Mesothelial cell of epicardium (in vitro differentiated cells): ENCODE measurements at places on chromosomes 1 and 21. TPM values are rescaled to one million over a fixed set of nuclear protein-coding genes. Genes with fewer than 3 reads are reported as not detected.

DNA sequence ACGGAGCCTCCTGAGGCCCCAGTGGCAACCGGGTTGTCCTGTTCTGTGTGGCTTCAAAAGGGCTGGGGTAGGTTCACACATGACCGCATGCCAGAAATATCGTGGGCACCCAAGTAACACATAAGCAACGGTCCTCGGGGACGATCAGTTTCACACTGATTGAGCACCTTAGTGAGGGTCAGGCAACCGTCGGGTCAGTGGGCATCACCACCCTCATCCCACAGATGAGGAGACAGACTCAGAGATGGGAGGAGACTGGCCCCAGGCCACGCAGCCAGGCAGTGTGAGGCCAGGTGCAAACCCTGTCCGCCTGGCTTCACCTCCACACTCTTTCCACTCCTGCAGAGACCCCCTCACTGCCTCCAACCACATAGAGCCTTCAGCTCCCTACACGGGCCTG is 309.8 kb downstream of the MATN1 start:
- H3K36me3 ChIP-seq: no peaks in the 10 kb centered on the region
- peaks cover 26% of the 10 kb centered on the region for H3K4me1 ChIP-seq
- H3K27me3 ChIP-seq: peaks cover 14% of the 10 kb centered on the region
- H3K4me3 ChIP-seq: no peak overlapping the region

DNA sequence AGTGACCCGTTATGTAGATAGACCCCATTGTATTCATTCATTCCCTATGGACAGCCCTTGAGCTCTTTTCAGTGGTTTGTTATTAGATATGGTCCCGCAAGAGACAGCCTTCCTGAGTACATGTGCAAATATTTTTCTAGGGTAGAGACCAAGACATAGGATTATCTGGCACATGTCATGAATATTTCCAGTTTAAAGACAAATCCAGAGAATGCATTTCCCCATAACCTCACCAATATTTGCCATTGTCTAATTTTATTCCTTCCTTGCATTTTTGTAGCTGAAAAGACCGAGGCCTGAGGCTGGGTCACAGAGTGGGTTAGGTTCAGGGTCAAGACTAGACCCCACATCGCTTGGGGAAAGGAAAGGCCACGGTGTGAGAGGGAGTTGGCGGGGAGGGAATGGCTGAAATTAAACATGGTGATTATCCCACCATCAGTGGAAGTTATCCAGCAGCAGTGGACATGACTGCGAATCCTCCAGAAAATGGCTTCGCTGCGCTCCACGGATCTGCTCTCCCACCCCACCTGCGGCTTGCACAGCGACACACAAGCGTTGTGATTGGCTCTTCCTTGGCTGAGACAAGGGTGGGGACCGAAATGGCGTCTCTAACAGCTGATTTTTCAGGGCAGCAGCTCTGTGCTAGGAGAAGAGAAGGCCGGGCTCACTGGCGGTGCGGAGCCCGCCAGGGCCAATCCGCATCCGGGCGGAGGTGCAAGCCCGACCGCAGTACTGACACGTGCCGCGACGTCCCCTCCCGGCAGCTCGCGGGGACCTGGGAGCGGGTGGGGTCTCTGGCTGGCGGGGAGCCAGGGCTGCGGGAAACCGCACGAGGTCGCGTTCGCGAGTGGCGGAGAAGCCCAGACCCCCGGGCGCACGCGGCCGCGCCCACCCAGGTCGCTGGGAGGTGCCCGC is 16.1 kb upstream of the STMN1 start:
- peak overlapping the region; percentile 62 for H3K27ac ChIP-seq
- DNase-seq: peak; percentile 62
- H3K4me1 ChIP-seq: peaks cover 26% of the 10 kb centered on the region
- peaks cover 2% of the 10 kb centered on the region for H3K27me3 ChIP-seq

GRCh38 chr1:78333502-78333901 is 157.3 kb upstream of the PTGFR start:
- DNase-seq: no peak
- peaks cover 41% of the 10 kb centered on the region for H3K27me3 ChIP-seq
- H3K27ac ChIP-seq: no peak overlapping the region
- no peaks in the 10 kb centered on the region for H3K36me3 ChIP-seq

DNA sequence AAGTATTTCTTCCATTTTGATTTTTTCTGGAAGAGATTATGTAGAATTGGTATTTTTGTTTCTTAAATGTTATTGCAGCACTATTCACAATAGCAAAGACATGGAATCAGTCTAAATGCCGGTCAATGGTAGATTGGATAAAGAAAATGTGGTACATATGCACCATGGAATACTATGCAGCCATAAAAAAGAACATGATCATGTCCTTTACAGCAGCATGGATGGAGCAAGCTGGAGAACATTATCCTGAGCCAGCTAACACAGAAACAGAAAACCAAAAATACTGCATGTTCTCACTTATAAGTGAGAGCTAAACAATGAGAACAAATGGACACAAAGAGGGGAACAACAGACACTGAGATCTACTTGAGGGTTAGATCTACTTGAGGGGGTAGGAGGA is 5.4 kb downstream of the FGGY start:
- H3K27ac ChIP-seq: no peak overlapping the region
- no peaks in the 10 kb centered on the region for H3K27me3 ChIP-seq
- H3K36me3 ChIP-seq: peaks cover 40% of the 10 kb centered on the region
- H3K4me1 ChIP-seq: peaks cover 20% of the 10 kb centered on the region
- H3K4me3 ChIP-seq: no peak overlapping the region
- no peak for DNase-seq

GRCh38 chr21:36902331-36902730 is 64.1 kb downstream of the HLCS start:
- H3K36me3 ChIP-seq: no peaks in the 10 kb centered on the region
- H3K27me3 ChIP-seq: no peaks in the 10 kb centered on the region
- no peak for DNase-seq

DNA sequence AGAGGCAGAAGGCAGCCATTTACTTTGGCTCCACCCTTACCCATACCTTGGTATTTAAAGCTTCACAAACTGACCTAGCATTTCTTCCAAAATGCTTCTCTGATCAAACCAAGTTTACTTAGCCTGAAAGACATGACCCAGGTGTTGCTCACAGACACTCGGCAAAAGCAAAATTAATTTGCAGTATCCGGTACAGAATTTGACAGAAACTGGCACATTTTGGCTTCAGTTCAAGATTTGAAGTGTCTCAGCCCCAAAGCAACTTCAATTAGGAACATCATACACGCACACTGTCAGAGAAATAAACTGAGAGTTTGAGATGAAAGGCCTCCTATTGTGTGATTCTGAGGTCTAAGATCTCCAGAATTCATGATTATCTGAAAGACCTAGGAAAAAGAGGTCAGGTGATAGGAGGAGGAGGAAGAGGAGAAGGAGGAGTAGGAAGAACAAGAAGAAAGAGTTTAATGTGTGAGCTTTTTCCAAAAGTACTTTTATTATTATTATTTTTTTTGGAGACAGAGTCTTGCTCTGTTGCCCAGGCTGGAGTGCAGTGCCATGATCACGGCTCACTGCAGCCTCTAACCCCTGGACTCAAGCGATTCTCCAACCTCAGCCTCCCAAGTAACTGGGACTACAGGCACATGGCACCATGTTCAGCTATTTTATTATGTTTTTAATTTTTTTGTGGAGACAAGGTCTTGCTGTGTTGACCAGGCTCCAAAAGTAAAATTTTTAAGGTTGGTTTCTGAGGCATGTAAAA is 143.6 kb downstream of the SLC45A1 start:
- peak overlapping the region; percentile 71 for H3K27ac ChIP-seq
- H3K27me3 ChIP-seq: no peaks in the 10 kb centered on the region

DNA sequence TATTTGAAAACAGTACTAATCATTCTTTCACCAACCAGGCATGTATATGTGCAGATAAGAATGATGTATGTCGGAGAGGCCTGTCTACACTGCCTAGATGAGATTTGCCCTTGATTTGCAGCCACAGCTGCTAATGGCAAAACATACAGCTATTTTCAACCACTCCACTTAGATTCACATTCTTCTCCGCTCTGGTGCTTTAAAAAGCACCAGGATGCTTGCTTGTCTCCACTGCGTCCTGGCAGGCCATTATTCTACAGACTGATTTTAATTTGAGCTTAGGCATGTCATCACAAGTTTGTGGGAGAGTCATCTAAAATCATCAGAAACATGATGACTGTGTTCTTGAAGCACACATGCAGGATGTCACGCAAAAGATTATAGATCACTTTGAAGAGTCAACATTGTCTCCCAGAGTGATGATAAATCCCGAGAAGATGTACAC is 119.0 kb upstream of the NRIP1 start:
- no peak for DNase-seq
- no peaks in the 10 kb centered on the region for H3K36me3 ChIP-seq
- peaks cover 14% of the 10 kb centered on the region for H3K4me1 ChIP-seq
- no peak overlapping the region for H3K4me3 ChIP-seq

DNA sequence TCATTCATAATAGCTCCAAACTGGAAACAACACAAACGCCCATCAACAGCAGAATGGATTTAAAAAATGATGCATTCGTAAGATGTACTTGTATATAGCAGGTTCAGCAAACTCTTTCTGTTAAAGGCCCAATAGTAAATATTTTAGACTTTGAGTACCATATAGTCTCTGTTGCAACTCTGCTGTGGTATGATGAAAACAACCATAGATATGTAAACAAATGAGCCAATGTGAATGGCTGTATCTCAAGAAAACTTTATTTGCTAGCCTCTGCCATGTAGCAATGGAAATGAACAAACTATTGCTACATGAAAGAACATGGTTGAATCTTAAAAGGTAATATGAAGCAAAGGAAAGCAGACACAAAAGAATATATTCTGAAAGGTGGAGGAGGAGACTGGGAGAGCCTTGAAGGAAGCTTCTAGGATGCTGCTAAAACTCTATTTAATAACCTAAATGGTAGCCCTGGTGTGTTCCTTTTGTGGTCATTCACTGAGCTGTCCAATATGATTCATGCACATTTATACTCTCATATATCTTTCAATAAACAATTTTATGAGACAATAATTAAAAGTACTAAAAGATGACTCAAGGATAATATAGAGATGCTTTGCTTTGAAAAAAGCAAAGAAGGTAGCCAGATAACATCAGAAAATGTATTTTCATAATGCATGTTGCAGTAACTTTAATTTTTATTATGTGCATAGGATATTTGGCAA is 29.1 kb upstream of the FMO3 start:
- no peaks in the 10 kb centered on the region for H3K36me3 ChIP-seq
- no peaks in the 10 kb centered on the region for H3K4me1 ChIP-seq
- H3K4me3 ChIP-seq: no peak overlapping the region
- H3K27me3 ChIP-seq: peaks cover 40% of the 10 kb centered on the region
- DNase-seq: no peak
- H3K27ac ChIP-seq: no peak overlapping the region

DNA sequence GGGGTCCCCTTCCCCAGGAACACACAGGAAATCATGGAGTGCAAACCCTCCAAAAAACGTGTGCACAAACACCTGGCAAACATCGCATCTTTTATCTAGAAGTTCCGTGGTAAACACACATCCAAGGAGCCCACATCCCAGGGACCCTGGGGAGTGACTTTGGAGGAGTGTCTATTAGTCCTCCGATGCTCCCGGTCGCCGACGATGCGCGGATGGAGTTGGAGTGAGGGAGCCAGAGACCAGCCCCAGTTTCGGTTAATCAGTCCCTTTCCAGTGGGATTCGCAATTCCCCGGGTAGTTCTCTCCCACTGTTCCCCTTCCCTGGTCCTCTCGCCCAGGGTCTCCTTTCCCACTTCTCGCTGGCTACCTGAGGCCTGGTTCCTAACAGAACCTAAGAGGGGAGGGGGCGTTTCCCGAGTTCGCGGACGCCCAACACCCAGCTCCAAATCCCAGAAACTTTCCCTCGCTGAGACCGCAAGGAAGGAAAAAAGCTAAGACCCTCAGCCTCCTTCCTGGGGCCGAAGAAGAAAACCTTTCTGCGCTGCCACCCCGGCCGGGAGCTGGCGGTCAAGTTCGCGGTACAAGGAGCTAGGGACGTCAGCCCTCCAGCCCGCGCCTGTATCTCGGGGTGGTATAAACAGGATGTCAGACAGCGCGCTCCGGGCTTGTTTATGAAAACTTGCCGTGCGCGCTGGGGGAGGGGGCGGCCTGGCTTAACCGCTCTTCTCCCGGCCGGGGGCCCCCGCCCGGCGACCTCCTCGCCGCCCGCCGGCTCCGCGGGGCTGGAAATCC is 787 bp downstream of the JAK1 start:
- H3K36me3 ChIP-seq: no peaks in the 10 kb centered on the region
- H3K4me3 ChIP-seq: peak overlapping the region; percentile 89
- no peaks in the 10 kb centered on the region for H3K27me3 ChIP-seq
- DNase-seq: peak; percentile 70

The BSND gene
- 0.05 to 0.09 TPM (median 0.09 TPM) in 3 replicates for total RNA-seq

The CLCA1 gene
- total RNA-seq: not detected in 3 replicates

The PGLYRP3 gene
- total RNA-seq: not detected in 3 replicates
